ENCODE measurements at places on chromosomes 5 and 9. TPM values are rescaled to one million over a fixed set of nuclear protein-coding genes. Genes with fewer than 3 reads are reported as not detected.

LCN9 gene
- not detected for polyA plus RNA-seq

- DNase-seq = no peak
These were observed 52.8 kb downstream of the SAXO1 start for GRCh38 chr9:18980189-18980588.

DNA sequence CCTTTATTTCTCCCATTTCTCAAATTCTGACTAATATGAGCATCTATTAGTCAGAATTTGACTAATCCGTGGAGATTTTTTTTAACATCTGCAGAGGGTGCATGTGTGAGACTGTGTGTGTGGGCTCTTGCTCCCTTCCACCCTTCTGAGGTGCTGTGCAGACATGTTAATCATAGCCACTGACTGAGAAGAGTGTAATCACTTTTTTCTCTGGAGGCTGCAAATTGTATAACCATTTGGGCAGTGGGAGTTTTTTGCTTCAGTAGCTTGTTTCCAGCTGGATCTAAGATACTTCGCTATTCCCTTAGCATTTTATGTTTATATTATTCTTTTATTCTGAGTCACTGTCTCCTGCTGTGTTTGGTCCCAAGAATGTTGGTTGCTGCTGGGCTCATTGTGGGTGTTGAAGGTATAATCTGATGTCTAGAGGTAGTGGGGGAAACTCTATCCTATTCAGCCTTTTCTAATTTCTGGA lies 66.2 kb downstream of the ARHGEF28 start:
- DNase-seq = no peak

TAF11L8 gene
- polyA plus RNA-seq = not detected

DNA sequence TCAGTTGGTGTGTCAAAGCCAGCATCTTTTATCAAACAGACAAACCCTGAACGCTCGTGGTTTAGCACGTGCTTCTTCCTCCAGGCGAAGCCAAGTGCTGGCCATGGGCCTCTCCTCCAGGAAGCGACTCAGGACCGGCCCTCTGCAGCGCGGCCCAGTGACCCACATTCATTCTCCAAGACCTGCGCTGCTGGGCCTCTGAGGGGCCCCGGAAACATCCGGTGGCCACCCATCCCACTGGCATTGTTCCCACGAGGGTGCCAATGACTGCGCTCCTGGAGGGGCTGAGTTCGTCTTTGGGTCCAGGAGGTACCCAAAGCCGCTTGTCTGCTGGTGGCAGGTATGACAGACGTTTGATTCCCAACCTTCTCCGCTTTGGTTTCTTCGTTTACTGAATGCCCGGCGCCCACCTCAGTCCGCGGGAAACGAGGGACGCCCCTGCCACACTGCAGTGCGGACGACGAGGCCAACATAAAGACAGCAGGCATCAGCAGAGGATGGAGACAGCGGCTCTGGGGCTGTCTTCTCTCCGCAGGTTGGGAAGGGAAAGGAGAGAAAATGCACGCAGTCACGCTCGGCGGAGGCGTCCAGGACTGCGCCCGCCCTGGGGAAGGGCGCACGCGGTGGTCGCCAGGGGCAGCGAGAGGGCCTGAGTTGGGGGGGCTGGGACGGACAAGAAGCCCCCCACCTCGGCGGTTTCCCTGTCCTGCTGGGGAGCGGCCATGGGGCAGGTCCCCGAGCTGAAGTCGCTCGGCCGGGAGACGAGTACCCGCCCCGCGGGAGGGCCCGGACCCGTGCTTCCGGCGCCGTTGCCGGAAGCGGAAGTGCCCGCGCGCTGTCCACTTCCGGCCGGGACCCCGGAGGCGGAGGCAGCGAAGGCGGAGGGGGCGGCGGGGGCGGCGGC lies at the start of gene EXOC3:
Gene EXOC3 (plus strand): TSS at position 842 of the 904 bp plus-strand sequence. CDS start 3,030 bp downstream, outside the sequence.
- DNase-seq = peak; percentile 69

CCNI2 gene
- polyA plus RNA-seq = not detected

HAPLN1 gene
- not detected for polyA plus RNA-seq

- DNase-seq = no peak
These were observed 39.4 kb downstream of the SUSD1 start for GRCh38 chr9:112135706-112136105.

- DNase-seq = no peak
These were observed 696.8 kb downstream of the SEMA5A start for GRCh38 chr5:8848997-8849594.

Measured in CD14-positive monocyte (primary cell).